ENCODE measurements at places on chromosomes 6 and 20.

- no peak for DNase-seq
Measured at GRCh38 chr6:11805259-11806053, 26.9 kb upstream of the ADTRP start.

DNA sequence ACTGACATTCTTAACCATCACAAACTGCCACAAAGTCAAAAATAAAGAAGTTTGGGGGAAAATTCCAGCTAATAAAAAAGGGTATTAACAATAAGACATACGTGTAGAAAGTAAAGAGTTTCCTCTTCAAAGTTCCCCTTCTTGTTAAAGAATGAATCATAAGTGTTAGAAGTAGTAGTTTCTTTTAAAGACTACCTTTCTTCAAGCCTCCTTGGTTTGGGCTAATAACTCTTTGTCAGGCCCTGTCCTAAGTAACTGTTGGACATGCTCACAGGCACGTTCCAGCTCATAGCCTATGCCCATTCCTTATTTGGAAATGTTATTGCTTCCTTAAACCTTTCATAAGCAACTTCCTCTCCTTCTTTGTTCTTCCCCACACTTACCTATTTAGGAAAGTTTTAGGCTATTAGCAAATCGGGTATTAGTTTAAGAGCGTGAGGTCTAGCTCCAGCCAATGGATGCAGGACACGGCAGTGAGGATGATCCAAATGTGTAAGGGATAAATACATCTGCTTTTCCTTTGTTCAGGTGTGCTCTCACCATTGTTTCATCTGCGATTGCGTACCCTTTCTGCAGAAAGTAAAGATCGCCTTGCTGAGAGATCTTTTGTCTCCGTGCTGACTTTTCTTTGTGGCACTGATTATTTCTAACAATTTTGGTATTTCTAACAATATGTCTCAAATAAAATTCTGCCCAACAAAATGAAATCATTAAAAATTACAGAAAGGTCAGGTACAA lies 64.9 kb downstream of the CHD6 start:
- no peak for DNase-seq

DNA sequence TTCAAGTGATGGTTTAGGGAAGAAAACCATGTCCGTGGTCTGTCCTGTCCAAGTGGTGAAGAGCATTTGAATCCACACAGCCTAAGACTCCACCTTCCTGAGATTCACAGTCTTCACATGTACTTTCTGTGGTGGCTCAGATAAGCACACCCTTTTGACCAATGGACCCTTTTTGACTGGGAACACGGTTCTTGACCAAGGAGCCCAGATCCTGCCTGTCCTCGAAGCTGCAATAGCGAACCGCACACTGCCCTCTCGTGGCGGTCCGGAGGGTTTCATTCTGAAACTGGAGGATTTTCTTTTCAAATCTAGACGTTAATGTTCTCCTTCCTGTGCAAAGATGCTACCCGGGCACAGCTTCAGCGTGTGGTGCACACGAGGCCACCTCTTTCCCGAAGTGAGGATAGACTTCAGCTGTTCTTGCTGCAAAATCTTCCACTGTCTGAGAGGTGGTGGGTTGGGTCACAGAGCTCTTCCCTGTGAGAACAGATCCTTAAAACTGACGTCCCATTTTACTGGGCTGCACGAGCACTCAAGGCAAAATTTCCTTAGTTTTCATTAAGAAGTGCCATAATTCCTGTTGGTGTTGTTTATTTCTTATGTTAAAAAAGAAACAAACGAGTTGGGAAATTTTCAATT lies 90.5 kb downstream of the SYNJ2 start:
- DNase-seq, result peak; percentile 79

DNA sequence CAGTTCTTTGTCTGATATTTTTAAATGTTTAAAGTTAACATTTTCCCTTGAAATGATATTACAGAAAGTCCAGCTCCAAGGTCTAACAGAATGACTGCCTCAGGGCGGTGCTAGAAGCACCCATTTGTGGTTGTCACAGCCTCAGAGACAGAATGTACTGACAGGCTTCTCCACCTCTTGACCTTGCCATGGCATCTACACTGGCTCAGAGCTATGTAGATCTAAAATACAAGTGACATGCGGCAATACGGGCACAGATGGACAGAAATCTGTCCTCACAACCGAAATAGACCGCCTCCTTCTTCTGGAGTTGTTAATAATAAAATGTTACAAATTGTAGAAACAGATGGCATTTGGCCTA lies 167.2 kb upstream of the THEMIS start:
- DNase-seq, result peak; percentile 15

DNA sequence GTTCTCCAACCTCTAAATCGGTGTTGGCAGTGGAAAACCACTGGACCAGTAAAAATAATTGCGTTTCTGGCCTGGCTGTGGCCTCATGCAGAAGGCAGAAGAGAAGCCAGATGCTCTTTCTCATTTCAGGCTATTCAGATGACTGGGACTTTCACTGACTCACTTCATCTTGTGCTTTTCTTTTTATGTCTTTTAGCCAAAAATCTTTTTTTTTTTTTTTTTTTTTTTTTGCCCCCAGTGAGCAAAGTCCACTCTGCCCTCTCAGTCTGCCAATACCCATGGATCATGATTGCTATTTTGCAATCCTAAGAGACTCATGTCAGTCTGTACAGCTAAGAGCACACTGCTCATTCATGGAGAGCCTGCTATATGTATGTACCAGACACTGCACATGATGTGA lies 962.5 kb downstream of the KIF16B start:
- DNase-seq, result no peak

GRCh38 chr20:28562510-28562898 lies 2695.0 kb upstream of the DEFB115 start:
- DNase-seq, result peak; percentile 70

DNA sequence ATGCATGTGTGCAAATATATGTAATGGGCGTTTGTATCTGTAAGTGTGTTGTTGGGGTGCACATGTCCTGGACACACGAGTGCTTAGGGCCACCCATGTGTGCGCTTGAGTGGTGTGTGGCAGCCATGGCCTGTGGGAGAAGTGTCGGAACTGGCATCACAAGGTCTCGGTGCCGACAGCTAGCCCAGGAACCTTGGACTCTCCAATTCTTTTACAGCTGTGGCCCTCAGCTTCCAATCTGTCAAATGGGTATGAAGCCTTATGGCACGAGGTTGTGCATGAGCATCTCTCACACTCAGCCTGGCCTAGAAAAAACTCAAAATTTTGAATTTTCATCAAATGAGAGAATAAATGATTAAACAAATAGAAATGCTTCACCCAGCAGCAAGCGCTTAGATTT lies 42.0 kb downstream of the SPDEF start:
- DNase-seq, result no peak

DNA sequence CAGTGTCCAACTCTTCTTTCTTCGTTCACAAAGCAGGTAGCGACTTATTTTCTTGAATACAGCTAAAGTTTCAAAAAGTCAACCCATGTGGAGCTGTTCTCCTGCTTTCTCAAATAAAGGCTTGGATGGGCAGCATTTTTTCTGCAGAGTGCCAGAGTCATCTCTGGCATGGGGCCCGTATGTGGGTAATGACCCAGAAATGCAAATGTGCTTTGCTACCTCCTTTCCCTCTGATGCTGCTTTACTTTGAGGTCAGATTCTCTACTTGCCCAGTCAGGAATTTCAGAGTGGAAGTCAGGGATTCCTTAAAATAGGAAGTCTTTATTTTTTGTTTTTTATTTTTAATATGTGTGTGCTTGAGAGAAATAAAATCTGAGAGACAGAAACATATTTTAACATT lies 4.9 kb downstream of the NKAIN2 start:
- DNase-seq, result no peak

GRCh38 chr20:54017846-54018245 lies 52.5 kb downstream of the BCAS1 start:
- DNase-seq, result no peak

DNA sequence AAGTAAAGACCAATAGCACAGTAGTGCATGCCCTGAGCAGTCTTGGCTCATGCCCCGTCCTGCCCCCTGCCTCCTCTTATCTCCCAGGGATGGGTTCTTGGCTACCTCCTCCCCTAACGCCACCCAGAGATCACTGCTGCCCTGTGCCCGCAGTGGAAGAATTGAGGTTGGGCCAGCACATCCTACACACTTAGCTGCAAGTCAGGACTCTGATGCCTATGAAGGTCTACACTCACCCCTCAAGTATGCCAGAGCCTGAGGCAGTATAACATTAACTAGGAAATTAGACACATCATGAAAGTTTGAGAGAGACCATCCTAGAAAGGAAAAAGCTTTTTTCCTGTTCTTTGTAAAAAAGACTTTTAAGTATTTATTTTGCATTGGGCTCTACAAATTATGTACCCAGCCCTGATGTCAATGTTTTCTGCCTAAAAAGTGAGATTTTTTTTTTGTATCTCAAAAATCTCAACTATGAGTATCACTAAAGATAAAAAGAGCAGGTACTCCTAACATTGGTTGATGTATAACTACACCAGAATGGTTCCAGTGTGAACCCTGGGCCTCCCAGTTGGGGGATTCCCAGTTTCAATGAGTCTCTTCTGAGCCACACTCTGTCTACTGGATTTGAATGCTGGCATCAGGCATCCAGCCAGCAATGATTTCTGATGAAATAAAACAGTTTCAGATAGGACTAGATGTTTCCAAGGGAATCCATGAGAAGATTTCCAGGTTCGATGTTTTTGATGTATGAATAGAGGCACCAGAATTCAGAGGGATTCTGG lies 115.4 kb downstream of the ISM1 start:
- peak; percentile 95 for DNase-seq
